ENCODE measurements at places on chromosomes 11 and 22.
A peak's percentile ranks its signal among the peaks of the same experiment; 100 is the strongest.

DNA sequence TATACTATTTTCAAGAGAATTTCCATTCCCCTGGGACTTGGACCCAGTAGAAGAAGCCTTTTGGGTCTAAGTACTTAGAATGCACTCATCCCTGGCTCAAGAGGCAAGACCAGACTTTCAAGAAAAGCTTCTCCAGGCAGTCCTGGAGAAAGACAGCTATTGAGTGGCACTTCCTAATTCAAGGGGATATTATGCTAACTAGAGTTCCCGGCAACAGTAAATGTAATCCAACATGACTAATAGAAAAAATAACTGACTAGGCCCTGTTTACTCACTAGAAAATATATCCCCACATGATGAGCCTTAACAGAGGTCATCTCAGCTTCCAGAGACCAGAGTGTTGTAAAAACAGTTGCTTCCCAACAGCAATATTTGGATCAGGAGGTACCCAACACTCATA is 47.2 kb upstream of the AKIP1 start:
- DNase-seq = no peak

DNA sequence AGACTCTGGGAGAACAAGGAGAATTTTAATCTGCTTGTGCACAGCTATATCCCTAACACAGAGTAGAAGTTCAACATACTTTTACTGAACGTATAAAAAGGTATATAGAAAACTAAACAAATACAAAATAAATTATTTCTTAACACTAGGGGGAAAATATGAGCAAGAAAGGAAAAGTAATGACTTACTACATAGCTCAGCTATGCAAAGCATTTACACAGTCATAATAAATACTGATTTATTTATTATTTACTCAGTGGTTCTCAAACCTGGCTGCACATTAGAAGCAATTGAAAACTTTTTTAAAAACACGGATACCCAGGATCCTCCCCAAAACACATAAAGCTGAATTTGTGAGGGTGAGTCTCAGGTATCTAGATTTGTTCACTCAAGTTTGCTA is 182.5 kb downstream of the TTC28 start:
- no peak for DNase-seq

DNA sequence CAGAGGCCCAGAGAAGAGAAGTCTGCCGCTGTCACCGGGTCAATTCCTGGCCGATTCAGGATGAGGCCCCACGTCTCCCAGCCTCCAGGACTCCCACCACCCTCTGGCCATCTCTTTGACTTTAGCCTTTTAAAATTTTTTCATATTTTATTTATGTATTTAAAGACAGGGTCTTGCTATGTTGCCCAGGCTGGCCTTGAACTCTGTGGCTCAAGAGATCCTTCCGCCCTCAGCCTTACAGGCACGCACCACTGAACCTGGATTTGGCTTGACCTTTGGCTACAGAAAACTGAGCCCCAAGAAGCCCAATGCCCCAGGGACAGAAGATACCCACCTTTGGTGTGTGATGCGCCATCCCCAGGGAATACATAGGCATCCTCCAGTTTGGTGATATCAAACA is 3.9 kb downstream of the POLR3H start:
- DNase-seq = no peak

GRCh38 chr11:2750682-2751522 is 51.1 kb upstream of the KCNQ1OT1 start:
- DNase-seq = peak; percentile 11

- DNase-seq = no peak
Observed at GRCh38 chr11:68295271-68295670, 17.1 kb upstream of the LRP5 start.

GRCh38 chr22:38467904-38468442 is at the start of gene KDELR3:
Gene KDELR3, plus strand, starts transcription at chr22:38468096. Its CDS starts 138 bp downstream, at chr22:38468234.
- DNase-seq = no peak

DNA sequence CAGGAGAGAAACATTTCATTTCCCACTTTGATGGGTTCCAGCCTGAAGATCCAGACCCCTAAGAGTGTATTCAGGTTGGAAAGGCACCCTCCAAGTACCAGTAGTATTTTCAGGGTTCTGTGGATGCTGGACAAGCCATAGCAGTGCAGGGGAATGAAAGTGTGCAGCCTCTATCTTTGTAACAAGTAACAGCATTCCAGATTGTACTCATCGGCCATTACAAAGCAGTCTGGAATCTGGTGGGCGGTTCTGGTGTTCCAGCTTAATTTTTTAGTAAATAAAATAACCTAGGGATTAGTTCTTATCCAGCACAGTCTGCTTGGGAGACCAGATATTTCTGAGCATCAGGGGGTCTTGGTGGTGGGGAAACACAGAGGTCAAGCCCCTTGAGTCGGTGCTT is 22.6 kb downstream of the APLNR start:
- DNase-seq = no peak

DNA sequence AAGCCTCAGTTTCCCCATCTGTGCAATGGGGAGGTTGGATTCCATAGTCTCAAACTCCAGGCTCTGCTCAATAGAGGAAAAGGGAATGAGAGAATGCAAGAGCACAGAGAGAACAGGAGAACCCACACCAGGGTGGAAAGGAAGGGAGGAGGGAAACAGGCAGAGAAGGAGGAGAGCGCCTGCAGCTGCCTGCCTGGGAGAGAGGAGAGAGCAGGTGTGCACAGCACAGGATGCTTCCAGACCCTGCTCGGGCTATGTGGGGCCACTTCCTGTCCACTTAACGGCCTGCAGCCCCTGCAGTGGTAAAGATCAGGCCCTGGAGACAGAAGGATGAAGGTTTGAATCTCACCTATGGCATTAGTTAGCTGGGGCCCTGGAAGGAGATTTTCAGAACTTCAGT is 12.3 kb downstream of the LRRC32 start:
- no peak for DNase-seq

DNA sequence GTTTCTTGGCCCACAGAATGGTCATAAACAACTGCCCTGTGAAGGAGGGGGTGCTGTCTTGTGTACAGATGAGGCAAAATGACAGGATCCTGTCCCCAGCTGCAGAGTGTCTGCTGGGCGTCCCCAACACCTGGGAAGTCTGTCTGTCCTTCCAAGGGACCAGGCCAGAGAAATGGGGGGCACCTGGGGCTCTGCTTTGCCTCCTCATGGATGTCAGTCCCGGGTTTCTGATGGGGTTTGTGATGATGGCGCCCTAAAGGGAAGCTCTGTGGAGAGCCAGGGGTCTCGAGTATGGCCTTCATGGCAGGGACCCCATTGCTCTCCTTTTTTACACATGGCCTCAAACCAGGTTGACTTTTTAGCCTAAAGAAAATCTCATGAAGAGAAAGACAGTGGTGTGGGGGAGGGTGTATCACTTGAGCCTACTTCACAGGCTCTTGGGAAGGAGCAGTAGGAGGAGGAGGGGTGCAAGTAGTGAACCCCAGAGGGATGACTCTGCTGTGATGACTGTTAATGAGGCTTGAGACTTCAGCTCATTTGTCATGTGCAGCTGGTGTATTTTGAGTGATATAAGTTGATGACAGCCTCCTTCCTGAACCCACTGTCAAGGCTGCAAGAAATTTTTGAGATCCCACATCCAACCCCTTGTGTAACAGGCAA is 40.6 kb upstream of the TUB start:
- DNase-seq = no peak

DNA sequence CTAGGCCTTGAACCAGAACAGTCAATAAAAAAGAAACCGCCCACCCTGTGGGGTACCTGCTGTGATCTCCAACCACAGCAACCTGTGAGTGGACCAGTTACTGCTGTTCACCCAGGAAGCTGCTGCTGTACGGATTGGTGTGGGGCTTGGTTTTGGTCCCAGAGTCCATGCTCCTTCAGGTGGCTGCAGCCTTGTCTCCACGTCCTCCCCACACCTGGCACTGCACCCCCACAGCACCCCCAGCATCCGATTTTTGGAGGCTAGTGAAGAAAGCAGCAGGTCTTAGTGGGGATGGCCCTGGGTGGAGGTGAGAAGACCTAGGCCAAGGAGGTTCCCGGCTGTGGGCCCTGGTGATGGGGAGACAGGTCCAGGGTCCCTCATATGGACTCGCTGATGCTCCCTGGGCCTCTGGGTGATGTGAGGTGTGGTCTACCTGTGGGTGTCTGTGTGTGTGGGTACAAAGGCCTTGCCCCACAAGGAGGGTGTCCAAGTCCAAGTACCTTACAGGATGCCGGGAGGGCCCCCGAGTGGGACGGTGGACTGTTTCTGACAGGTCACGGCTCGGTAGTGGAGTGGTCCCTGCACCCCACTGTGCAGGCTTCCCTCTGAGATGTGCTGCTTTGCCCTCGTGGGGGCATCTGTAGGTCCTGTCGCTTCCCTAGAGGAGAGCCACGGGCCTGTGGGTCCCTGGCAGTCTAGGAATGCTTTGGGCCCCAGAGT is 283.4 kb downstream of the TBC1D22A start:
- DNase-seq = no peak

GRCh38 chr11:69201764-69202370 is 46.1 kb downstream of the SMIM38 start:
- DNase-seq = no peak

DNA sequence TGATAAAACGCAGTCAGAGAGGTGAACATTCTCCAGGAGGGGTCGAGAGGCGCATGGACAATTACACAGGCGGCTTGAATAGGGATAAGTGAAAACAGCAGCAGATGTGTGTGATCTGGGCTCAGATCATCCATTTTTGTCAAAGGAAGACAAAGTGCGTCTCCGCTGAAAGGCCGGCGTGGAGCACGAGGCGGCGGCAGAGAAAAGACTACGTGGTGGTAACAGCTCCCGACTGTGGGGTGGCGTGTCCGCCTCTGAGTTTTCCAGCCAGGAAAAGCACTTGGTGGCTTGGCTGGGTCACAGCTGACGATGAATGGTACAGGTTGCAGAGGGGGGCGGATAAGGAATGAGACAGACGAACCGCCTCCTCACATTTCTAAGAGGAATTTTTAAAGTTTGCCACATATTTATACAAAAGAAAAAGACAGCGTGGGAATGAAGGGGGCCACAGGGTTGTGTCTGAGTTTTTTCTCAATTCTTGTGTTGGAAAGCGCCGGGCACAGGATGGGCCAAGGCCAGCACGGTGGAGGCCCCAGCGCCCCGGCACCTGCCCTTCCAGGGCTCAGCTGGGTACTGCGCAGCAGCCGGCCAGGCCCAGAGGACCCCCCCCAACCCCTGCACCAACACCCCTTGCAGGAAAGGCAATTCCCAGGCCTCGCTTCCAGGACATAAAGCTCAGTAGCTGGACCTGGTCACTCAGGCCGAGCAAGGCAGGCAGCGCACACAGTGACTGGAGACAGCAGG is 80.4 kb downstream of the TRMU start:
- no peak for DNase-seq

GRCh38 chr11:114162719-114163123 is 103.2 kb downstream of the ZBTB16 start:
- DNase-seq = no peak

- DNase-seq = no peak
Observed at GRCh38 chr11:126868741-126869140, 131.8 kb downstream of the KIRREL3 start.

DNA sequence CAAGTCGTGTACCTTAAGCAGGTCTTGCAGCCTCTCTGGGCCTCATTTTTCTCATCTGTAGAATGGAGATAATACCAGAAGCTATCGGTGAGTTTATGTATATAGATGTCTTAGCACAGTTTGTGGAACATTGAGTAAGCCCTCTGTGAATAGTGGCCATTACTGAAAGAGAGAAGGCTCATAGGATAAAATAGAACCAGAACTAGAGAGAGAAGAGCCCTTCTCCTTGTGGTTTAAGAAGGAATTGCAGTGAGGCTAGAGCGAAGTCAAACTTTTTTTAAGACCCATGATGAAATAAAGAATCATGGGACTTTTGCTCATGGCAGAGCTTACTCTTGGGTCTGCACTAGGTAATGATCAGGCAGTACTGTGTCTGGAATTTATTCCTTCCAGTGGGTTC is 137.1 kb downstream of the TRIM44 start:
- DNase-seq = no peak

DNA sequence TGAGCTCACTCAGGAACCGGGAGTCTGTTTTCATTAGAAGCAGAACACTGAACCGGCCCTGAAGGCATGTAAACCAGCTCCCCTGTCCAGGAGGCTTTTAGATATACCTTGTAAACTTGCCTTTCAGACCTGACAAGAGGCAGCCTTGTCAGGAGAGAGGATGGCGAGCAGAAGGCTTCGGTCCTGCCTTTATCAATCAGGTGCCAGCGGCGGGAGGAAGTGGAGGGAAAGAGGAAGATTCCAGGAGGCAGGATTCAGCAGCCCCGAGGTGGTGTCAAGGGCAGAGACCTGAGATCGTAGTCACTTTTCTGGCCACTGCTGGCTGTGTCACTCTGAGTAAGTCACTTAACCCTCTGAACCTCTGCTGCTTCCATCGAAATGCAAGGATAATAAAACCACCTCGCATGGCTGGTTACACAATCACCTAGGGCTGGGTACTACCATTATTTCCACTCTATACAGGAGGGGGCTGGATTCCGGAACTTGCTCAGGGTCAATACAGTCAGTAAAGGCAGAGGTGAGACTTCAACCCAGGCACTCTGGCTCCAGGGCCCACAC is 181.0 kb downstream of the CHST1 start:
- DNase-seq = no peak

GRCh38 chr11:85407648-85408047 is 219.5 kb downstream of the DLG2 start:
- no peak for DNase-seq

DNA sequence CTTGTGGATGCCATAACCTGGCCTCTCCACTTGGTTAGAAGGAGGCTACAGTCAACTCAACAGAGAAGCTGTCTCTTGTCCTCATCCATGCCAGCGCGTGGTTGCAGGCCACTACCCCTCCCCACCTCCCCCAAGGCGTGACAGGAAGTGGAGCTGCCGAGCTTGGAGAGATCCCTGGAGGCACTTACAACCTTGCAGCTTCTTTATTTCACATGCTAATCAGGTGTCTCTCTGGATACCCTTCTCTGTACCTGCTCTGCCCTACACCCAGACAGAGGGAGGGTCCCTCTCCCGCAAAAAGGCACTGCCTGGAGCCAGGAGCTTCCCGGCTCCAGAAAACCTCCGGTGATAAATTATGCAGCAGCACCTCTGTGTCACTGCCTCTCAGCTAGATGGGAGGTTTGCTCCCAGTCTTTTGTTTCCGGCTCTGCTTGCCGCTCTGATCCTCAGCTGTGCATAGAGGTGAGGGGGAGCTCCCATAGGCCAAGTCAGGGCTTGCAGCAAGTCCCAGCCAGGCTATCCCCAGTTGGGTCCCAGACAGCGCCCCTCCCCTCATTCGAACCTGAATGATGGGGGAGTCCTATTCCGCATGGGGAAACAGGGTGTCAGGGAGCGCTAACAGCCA is 5.7 kb downstream of the LRP4 start:
- DNase-seq = peak; percentile 39

DNA sequence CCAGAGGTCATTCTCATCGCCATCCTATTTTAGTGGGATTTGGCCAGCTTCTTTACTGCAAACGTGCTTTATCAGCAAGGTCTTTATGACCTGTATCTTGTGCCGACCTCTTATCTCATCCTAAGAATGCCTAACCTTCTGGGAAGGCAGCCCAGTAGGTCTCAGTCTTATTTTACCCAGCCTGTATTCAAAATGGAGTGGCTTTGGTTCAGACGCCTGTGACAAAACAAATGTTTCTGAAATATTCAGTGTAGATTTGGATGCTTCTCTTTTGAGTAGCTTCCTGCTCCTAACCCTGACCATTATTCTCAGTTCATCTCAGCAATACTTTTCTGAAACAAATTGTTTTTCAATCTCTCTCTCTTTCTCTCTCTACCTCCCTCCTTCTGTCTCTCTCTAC is 60.1 kb downstream of the TRIM44 start:
- no peak for DNase-seq

- DNase-seq = no peak
Observed at GRCh38 chr11:124896071-124896750, 1.5 kb downstream of the ROBO4 start.

- no peak for DNase-seq
Observed at GRCh38 chr22:46214149-46214548, 35.9 kb downstream of the CDPF1 start.

Data from NCI-H1436 treated with DMSO at 0.1 percent for 48 hours (cell line).